ENCODE measurements at places on chromosomes 1 and 21. TPM values are rescaled to one million over a fixed set of nuclear protein-coding genes. Genes with fewer than 3 reads are reported as not detected.

Gene PLXNA2
- 69.5 TPM for total RNA-seq

Gene SH2D1B
- not detected for total RNA-seq

Gene GPR157
- 3.4 TPM for total RNA-seq

Gene TNFRSF14
- 18.9 TPM for total RNA-seq

Gene CD52
- total RNA-seq, result not detected

Gene RUNX3
- under 0.01 TPM for total RNA-seq

Gene LRP8
- total RNA-seq, result 18.5 TPM

Gene CD58
- total RNA-seq, result 13.3 TPM

Gene CDA
- 0.66 TPM for total RNA-seq

Gene GPR37L1
- not detected for total RNA-seq

Gene DRAM2
- total RNA-seq, result 57.6 TPM

Gene TRPM2
- under 0.01 TPM for total RNA-seq
